ENCODE measurements at places on chromosomes 2 and 18.

GRCh38 chr2:69191634-69192033, 178.7 kb downstream of the ANTXR1 start:
- no peak for DNase-seq
- no peaks in the 10 kb centered on the region for H3K36me3 ChIP-seq
- no peak overlapping the region for H3K4me3 ChIP-seq
- no peaks in the 10 kb centered on the region for H3K27me3 ChIP-seq
- no peak overlapping the region for H3K27ac ChIP-seq
- H3K4me1 ChIP-seq = no peaks in the 10 kb centered on the region

DNA sequence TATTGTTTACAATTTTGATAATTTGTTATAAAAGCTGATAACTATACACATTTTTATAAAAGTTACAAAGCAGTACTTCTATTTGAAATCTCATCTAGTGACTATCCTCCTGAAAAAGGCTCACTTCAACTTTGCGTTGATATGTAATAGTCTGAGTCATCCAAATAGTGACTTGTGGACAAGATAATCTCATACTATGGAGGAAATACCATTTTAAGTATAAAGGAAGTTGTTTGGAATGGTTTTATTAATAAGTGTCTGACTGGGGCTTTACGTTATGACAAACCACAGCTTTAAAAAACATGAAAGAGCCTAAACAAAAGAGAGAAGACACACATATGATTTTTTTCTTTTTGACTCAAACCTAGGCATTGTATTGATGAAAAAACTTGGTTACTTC, 272.3 kb upstream of the COL3A1 start:
- no peaks in the 10 kb centered on the region for H3K4me1 ChIP-seq
- no peak overlapping the region for H3K4me3 ChIP-seq
- H3K36me3 ChIP-seq = no peaks in the 10 kb centered on the region
- DNase-seq = no peak
- H3K27me3 ChIP-seq = no peaks in the 10 kb centered on the region

DNA sequence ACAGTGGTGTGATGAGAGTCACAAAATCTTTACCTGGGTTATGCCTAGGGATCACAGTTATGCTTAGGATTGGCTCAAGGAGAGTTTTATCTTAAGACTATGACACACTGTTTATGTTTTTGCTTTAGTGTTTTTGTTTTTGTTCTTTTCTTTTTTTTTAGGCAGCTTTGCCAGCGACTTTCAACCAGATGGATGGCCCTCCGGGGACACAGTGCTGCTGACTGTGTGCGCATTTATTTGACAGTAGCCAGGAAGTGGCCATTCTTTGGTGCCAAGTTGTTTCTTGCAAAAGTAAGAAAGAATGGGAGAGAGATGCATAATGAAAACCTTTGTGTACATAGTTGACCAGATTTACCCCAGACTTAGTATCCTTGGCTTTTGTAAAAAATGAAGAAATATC, 15.1 kb upstream of the DYNC2LI1 start:
- no peaks in the 10 kb centered on the region for H3K36me3 ChIP-seq
- no peak overlapping the region for H3K27ac ChIP-seq
- H3K27me3 ChIP-seq = no peaks in the 10 kb centered on the region
- H3K4me1 ChIP-seq = peaks cover 4% of the 10 kb centered on the region
- H3K4me3 ChIP-seq = no peak overlapping the region

DNA sequence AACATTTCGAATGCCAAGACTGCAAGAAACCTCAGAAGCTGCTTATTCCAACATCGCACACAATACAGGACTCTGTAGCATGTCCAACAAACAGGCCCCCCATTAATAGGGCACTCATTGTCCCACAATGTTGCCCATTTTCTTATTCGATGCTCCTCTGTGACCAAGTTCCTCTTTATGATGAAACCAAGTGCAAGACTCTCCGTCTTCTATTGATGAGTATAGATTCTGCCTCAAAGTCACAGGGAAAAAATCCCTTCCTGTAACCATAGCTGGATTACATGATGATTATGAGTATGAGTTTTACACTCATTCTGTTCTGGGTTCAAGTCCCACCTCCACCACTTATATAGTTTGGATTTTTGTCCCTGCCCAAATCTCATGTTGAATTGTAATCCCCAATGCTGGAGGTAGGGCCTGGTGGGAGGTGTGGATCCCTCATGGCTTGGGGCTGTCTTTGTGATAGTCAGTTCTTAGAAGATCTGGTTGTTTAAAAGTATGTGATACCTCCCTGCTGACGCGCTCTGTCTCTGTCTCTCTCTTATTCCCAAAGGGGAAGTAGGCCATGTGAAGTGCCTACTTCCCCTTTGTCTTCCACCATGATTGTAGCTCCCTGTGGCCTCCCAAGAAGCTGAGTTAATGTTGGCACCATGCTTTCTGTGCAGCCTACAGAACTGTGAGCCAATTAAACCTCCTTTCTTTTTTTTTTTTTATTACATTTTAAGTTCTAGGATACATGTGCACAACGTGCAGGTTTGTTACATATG, 148.7 kb downstream of the OSR1 start:
- H3K27me3 ChIP-seq = no peaks in the 10 kb centered on the region
- no peak overlapping the region for H3K27ac ChIP-seq
- DNase-seq = no peak
- H3K4me3 ChIP-seq = no peak overlapping the region

- no peak for DNase-seq
- no peak overlapping the region for H3K27ac ChIP-seq
- H3K27me3 ChIP-seq = peaks cover 2% of the 10 kb centered on the region
- no peak overlapping the region for H3K4me3 ChIP-seq
- no peaks in the 10 kb centered on the region for H3K36me3 ChIP-seq
- no peaks in the 10 kb centered on the region for H3K4me1 ChIP-seq
These were observed 890.2 kb upstream of the ZEB2 start for GRCh38 chr2:145410086-145410485.

- H3K4me3 ChIP-seq = no peak overlapping the region
- no peak overlapping the region for H3K27ac ChIP-seq
- no peaks in the 10 kb centered on the region for H3K36me3 ChIP-seq
- no peak for DNase-seq
- no peaks in the 10 kb centered on the region for H3K27me3 ChIP-seq
- H3K4me1 ChIP-seq = no peaks in the 10 kb centered on the region
These were observed 664.9 kb downstream of the KCNJ3 start for GRCh38 chr2:155363349-155363888.

Data from H1 (cell line).